ENCODE measurements at places on chromosomes 2 and 18.

GRCh38 chr2:66839551-66840320, 404.8 kb downstream of the MEIS1 start:
- DNase-seq = no peak

GRCh38 chr2:133705287-133705686, 137.0 kb upstream of the NCKAP5 start:
- no peak for DNase-seq

GRCh38 chr2:239884051-239884405, 141.1 kb downstream of the NDUFA10 start:
- no peak for DNase-seq

- no peak for DNase-seq
Observed at GRCh38 chr2:65477590-65477989, 45.2 kb upstream of the SPRED2 start.

DNA sequence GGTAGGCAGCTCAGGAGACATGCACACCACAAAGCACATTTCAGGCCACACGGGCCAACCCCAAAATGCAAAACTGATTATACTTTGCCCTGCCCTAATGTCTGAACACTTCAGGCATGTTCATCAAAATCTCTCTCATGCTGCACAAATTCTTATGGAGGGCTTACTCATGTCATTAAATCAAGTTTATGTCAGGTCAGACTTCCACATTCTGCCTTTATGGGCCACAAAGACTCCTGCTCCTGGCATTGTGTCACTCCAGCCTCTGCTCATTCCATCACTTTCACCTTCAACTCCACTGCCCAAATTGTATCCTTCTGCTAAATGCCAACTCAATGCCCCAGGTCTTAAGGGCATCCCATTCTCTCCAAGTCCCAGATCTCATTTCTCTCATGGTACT, 9.2 kb downstream of the UXS1 start:
- no peak for DNase-seq

GRCh38 chr18:74414953-74415515, 42.1 kb downstream of the DIPK1C start:
- DNase-seq = no peak
